ENCODE measurements at places on chromosomes 11 and 22. TPM values are rescaled to one million over a fixed set of nuclear protein-coding genes. Genes with fewer than 3 reads are reported as not detected.

DNA sequence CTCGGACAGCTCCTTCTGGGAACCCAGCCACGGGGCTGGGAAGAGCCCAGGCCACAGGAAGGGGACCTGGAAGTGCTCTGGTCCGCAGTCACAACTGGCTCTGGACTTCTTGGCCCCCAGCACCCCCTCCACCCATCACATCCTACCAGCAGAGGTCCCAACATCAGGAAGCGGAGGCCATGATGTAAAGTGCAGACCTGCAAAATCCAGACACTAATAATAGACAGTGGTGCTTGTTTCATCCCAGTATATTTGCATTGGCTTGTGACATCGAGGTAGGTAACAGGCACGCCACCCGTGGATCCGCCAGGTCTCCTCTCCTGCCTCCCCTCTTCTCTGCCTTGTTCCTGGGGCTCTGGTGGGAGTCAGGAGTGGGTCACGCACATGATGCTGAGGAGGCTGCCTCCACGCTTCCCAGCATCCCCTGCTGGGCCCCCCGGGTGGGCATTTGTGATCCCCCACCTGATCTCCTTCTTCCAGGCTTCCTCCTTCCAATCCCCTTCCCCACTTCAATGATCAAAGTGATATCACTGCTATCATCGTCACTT is 1454.0 kb downstream of the BRD1 start:
- no peak for DNase-seq
- H3K4me3 ChIP-seq: peak overlapping the region; percentile 47
- H3K36me3 ChIP-seq: no peaks in the 10 kb centered on the region
- H3K27me3 ChIP-seq: no peaks in the 10 kb centered on the region

DNA sequence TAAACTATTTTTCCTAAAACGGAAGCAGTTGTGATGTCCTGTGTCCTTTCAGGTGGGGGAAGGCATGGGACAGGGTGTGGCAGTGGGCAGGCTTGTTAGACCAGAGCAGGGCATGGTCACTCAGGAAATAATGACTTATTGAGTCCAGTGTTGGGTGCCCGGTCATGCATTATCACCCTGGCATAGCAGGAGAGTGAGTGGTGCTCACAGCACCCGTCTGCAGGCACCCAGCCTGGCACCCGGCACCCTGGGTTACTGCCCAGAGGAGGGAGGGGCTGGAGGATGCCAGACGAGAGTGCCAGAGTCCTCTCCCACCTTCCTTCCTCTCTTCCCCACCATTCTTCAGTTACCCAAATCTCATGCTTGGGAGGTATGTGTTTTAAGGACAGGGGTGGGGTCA is 59.1 kb downstream of the ST3GAL4 start:
- H3K4me3 ChIP-seq: no peak overlapping the region
- DNase-seq: no peak
- no peak overlapping the region for H3K27ac ChIP-seq
- H3K4me1 ChIP-seq: no peaks in the 10 kb centered on the region
- H3K27me3 ChIP-seq: no peaks in the 10 kb centered on the region

DNA sequence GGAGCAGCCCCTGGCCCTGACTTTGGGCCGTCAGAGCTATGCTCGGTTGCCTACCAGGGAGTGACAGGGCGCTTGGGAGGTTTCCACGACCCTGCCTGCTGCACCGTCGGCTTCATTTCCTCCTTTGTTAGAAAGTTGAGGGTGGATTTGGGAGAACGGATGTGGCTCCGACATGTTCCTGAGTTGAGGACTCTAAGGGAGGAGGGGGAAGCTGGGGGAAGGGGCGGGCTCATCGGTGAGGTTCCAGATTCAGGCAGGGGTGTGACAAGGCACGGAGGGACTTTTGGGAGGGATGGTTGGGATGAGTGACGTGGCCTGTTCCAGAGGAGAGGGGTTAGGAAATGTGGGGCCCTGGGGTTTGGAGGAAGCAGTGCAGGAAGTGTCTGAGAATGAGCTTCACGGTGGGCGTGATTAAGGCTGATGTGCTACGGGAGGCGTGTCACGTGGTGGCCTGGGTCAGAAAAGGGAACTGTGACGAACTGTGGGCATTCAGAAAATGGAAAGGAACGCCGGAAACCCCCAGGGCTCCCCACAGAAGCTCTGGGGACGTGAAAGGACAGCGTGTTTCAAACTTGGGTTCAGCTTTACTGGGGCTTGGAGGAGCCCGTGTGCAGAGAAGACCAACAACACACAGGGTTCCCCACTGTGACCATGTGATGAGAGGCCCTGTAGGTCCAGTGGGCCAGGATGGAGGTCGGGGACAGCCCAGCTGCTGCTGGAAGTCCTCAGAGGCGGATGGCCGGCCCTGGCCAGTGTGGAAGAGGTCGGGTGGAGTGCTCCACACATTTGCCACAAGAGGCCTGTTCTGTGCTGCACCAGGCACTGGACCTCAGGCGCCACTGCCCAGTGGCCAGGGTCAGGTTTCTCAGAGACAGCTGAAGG is 2.8 kb downstream of the PARVB start:
- no peak overlapping the region for H3K4me3 ChIP-seq
- no peaks in the 10 kb centered on the region for H3K36me3 ChIP-seq
- no peak overlapping the region for H3K27ac ChIP-seq
- DNase-seq: no peak

The KIAA1671 gene
- 22.6 TPM for total RNA-seq

GRCh38 chr11:46391578-46392420 is at the start of gene CHRM4:
Gene CHRM4 (minus strand): TSS chr11:46391776. CDS start chr11:46386557, 5,219 bp downstream.
- H3K27me3 ChIP-seq: peaks cover 20% of the 10 kb centered on the region
- peak; percentile 67 for DNase-seq
- H3K36me3 ChIP-seq: peaks cover 3% of the 10 kb centered on the region
- H3K4me1 ChIP-seq: peaks cover 3% of the 10 kb centered on the region
- no peak within 1 kb of the TSS for H3K27ac ChIP-seq

GRCh38 chr11:2522631-2523255 is 77.9 kb downstream of the KCNQ1 start:
- H3K4me3 ChIP-seq: no peak overlapping the region
- H3K27ac ChIP-seq: no peak overlapping the region
- H3K27me3 ChIP-seq: no peaks in the 10 kb centered on the region
- DNase-seq: peak; percentile 19
- no peaks in the 10 kb centered on the region for H3K4me1 ChIP-seq
- H3K36me3 ChIP-seq: no peaks in the 10 kb centered on the region
